Hair follicle dermal papilla cell (primary cell): ENCODE measurements at places on chromosomes 3 and 15. TPM values are rescaled to one million over a fixed set of nuclear protein-coding genes. Genes with fewer than 3 reads are reported as not detected.

Gene CCDC191
- total RNA-seq = 3.6 TPM in 2 replicates

Gene SCAMP5
- total RNA-seq = 1.5 and 7.7 TPM in 2 replicates

Gene ZNF385D
- total RNA-seq = 1.2 and 1.6 TPM in 2 replicates

Gene HHLA2
- total RNA-seq = not detected in 2 replicates

Gene LTK
- 0.12 and 0.32 TPM in 2 replicates for total RNA-seq

Gene GATM
- not detected in 2 replicates for total RNA-seq

Gene LRRN1
- total RNA-seq = under 0.01 and 0.12 TPM in 2 replicates

Gene CGNL1
- total RNA-seq = 0.49 and 0.65 TPM in 2 replicates

Gene ADAMTS7
- 11.7 and 13.6 TPM in 2 replicates for total RNA-seq

Gene TGM5
- not detected in 2 replicates for total RNA-seq

Gene CELSR3
- total RNA-seq = 1.3 and 1.6 TPM in 2 replicates

Gene SLC51A
- not detected in 2 replicates for total RNA-seq

Gene CSNK1G1
- total RNA-seq = 28.7 and 36.5 TPM in 2 replicates

Gene TF
- total RNA-seq = under 0.01 and 0.36 TPM in 2 replicates

Gene SRGAP3
- total RNA-seq = 1.1 and 2.2 TPM in 2 replicates

Gene NCEH1
- 11.4 and 12.2 TPM in 2 replicates for total RNA-seq

Gene SERPINI2
- not detected in 2 replicates for total RNA-seq

Gene ACTC1
- 1.6 and 13.5 TPM in 2 replicates for total RNA-seq

Gene AGBL1
- total RNA-seq = not detected in 2 replicates

Gene IL17RE
- 3.2 and 6.9 TPM in 2 replicates for total RNA-seq

Gene EPB42
- total RNA-seq = not detected in 2 replicates

Gene BCL2A1
- total RNA-seq = not detected in 2 replicates

Gene PPP1R14D
- total RNA-seq = not detected in 2 replicates
